ENCODE measurements at places on chromosomes 11 and 22.

GRCh38 chr11:43735961-43736360, 55.4 kb downstream of the HSD17B12 start:
- DNase-seq, result no peak

DNA sequence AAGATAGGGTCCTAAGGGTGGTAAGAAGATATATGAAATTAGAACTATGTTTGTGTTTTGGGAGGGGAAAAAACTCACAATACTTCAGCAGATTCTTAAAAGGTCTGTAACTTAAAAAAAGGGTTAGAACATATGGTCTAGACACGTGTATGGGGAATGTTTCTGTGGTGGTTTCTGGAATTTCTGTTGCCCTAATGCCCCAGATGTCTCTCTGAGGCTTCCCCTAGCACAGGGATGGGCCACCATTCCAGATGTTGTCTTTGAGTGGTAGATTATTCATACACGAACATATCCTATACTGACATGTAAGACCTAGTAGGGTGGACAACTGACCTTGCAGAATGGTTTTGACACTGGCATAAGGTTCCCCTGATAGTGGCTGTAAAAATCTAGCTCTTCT, 26.2 kb downstream of the EHF start:
- no peak for DNase-seq

DNA sequence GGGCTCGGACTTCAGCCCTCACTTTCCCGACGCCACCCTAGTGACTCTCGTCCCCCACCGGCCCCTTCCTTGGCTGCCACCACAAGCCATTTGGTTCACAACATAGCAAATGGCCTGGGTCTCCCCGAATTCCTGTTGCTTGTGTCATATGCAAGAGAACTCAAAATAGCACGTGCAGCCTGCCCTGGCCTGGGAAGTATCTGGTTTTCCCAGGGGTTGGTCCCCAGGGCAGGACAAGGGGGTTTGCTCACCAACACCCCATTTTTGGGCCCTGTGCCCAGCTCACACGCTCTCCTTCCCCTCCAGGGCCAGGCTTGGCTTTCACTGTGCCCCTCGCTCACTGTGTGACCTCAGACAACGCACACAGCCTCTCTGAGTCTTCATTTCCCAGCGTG, 12.8 kb upstream of the TPCN2 start:
- no peak for DNase-seq

DNA sequence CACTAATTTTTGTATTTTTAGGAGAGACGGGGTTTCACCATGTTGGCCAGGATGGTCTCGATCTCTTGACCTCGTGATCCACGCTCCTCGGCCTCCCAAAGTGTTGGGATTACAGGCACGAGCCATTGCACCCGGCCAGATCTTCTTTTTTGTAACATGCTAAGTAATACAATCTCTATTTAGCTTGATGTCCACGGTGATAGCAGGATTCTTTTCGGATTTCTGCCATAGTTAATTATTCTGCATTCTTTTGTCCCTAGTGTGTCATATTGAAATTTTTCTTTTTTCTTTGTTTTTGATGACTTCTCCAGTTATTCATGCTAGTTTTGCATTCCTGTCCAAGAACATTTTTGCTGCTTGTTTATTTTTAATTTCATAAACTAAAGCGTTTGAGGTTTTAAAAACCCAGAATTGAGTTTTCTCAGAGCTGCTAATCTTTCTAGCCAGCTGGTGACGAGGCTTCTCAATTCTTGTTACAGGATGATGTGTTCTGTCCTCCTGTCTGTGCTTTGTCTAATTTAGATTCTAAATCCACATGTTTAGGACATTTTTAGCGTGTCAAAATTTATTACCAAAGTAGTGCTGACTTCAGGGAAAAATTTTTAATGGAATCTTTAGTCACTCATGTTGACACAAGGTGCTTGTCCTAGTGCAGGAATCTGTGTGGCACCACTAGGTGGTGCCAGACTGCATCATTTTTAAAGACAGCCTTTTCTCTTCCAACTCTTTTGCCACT, 21.8 kb downstream of the NF2 start:
- no peak for DNase-seq

GRCh38 chr22:25334162-25334490, 114.7 kb downstream of the CRYBB2 start:
- no peak for DNase-seq

DNA sequence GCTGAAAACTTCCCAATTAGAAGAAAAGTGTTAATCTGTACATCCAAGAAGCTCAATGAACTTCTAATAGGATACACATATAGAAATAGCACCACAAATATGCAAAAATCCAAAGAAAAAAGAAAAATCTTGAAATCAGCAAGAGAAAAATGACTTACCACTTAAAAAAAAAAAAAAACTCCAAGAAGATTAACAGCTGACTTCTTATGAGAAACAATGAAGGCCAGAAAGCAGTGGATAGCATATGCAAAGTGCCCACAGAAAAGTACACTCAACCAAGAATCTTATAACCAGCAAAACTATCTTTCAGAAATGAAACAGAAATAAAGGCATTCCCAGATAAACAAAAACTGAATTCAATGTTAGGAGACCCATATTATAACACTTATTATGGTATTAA, 29.9 kb upstream of the OR5B12 start:
- DNase-seq, result no peak

DNA sequence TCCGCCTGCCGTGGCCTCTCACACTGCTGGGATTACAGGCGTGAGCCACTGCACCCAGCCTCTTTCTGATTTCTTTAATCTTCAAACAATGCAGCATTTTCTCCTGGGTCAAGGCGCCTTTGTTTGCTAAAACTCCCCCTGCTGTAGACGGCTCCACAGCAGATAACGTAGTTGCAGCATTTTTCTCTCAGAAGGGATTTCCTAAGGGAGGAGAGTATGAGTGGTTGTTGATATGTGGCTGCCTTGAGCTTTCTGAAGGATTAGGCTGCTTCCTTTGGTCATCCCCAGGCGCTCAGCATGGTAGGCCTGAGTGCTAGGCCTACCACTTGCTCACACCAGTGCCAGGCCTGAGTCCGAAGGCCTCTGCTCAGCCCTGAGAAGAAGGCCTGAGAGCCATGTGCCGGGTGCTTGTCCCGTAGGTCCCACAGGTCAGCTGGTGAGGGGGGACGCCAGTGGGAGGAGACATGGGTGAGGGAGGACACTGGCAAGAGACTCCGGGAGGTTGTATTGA, 18.1 kb downstream of the SMARCB1 start:
- DNase-seq, result no peak

DNA sequence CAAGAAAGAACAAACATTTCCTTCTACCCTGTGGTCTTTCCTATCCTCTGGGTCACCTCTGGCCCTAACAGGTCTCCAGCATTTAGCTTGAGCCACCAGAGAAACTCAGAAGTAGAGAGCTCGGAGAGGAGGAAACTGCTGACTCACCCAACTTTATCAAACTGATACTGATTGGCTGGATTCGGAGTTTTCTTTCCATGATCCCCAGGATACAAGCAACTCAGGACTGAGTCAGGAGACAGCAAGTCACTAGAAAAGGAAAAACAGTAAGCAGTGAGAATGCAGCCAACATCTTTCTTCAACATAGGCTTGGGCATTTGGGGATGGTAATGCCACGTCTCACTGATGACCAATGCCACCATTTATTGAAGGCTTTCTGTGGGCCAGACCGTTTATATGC, 32.7 kb downstream of the THOC5 start:
- DNase-seq, result no peak

- DNase-seq, result no peak
Measured at GRCh38 chr11:57403802-57404147, 13.3 kb upstream of the PRG2 start.

GRCh38 chr11:134331354-134332188, at the start of gene GLB1L2:
GLB1L2 (plus strand) TSS chr11:134331988; CDS start chr11:134332062, 74 bp downstream.
- peak; percentile 73 for DNase-seq
